ENCODE measurements at places on chromosomes 3 and 15. TPM values are rescaled to one million over a fixed set of nuclear protein-coding genes. Genes with fewer than 3 reads are reported as not detected.

SLC9A9 gene
- 18.9 TPM for total RNA-seq

ZNF501 gene
- 6.9 TPM for total RNA-seq

MME gene
- total RNA-seq, result 4.4 TPM

DNA sequence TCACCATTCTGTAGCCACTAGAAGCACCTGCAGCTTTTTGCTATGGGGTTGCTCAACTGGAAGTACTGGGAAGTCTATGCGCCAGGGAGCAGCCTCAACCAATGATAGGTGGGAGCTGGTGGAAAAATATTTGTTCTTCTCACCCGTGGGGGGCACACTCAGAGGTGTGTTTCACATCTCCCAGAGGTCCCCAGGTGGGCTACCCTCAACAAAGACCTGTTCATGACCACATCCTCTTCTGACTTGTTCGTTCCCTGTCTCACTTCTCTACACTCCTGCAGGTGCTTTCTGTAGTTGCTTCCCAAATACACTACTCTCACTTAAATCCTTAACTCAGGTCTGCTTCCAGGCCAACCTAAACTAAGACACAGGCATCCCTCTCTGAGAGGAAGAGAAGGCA lies 3.6 kb downstream of the CAMP start:
- no peak for DNase-seq
